ENCODE measurements at places on chromosomes 6 and 20. TPM values are rescaled to one million over a fixed set of nuclear protein-coding genes. Genes with fewer than 3 reads are reported as not detected.

PIM1 gene
- total RNA-seq, result 25.2 TPM

HLA-DMA gene
- 2.9 TPM for total RNA-seq

FRS3 gene
- total RNA-seq, result 1.1 TPM

TREML4 gene
- not detected for total RNA-seq

APOM gene
- 1.5 TPM for total RNA-seq

SYNDIG1 gene
- total RNA-seq, result 4.9 TPM

ELOVL2 gene
- not detected for total RNA-seq

METTL24 gene
- 0.59 TPM for total RNA-seq

JAG1 gene
- total RNA-seq, result 126 TPM

NKAIN4 gene
- 0.15 TPM for total RNA-seq

HNF4A gene
- total RNA-seq, result not detected

PGC gene
- not detected for total RNA-seq

TP53TG5 gene
- 0.12 TPM for total RNA-seq

TREM2 gene
- not detected for total RNA-seq

PACRG gene
- total RNA-seq, result not detected

CLVS2 gene
- total RNA-seq, result not detected

LY6G6D gene
- not detected for total RNA-seq

SASH1 gene
- 85.2 TPM for total RNA-seq

CST4 gene
- total RNA-seq, result not detected

F13A1 gene
- not detected for total RNA-seq

AGER gene
- total RNA-seq, result 0.15 TPM

THBS2 gene
- total RNA-seq, result 3,001 TPM

SLC17A9 gene
- total RNA-seq, result 2.5 TPM

GMPR gene
- total RNA-seq, result 20.0 TPM

HUS1B gene
- total RNA-seq, result 0.68 TPM

AURKA gene
- total RNA-seq, result 1.9 TPM

C6orf62 gene
- total RNA-seq, result 73.7 TPM

SPEF1 gene
- total RNA-seq, result 0.08 TPM

EPHA7 gene
- under 0.01 TPM for total RNA-seq

UBD gene
- total RNA-seq, result not detected

HLA-DRA gene
- total RNA-seq, result not detected

CLIC5 gene
- total RNA-seq, result not detected

RIMS1 gene
- 3.2 TPM for total RNA-seq

CASS4 gene
- total RNA-seq, result 0.12 TPM

DYNLT2 gene
- total RNA-seq, result 0.45 TPM

BPIFB1 gene
- total RNA-seq, result not detected

TAGAP gene
- total RNA-seq, result not detected

BMP5 gene
- not detected for total RNA-seq

WFDC10B gene
- not detected for total RNA-seq

TSBP1 gene
- total RNA-seq, result not detected

GSTA2 gene
- not detected for total RNA-seq

SEL1L2 gene
- total RNA-seq, result 0.23 TPM

SLC22A2 gene
- total RNA-seq, result not detected

PXT1 gene
- total RNA-seq, result 0.08 TPM

PNPLA1 gene
- total RNA-seq, result not detected

DYNLT1 gene
- 127 TPM for total RNA-seq

GPX5 gene
- not detected for total RNA-seq

PEX7 gene
- 9.2 TPM for total RNA-seq

HTR1B gene
- not detected for total RNA-seq

RBPJL gene
- not detected for total RNA-seq

ADGRF1 gene
- not detected for total RNA-seq

SEC23B gene
- 44.3 TPM for total RNA-seq

ANGPT4 gene
- total RNA-seq, result not detected

TREML1 gene
- not detected for total RNA-seq

CALHM6 gene
- total RNA-seq, result 0.23 TPM

TMEM244 gene
- total RNA-seq, result not detected
